ENCODE measurements at places on chromosomes 5 and 9.

DNA sequence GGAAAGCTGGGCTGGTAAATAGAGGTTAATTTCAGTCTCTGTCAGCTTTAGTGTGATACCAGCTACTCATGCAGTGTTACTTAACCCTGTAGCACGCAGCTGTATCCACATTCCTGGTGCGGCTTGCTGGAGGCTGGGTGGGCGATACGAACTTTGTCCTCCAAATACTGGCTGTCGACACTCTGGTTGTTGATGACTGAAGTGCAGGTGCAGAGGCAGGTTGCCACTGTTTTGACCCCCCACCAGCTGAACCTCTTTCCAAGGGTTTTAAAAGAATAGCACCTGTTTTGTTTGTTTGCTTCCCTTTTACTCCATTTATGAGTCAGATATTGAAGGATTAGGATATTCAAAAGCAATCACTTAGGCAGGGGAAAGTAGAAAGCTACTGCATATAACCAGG lies 4.4 kb upstream of the RABGAP1 start:
- no peak for DNase-seq

DNA sequence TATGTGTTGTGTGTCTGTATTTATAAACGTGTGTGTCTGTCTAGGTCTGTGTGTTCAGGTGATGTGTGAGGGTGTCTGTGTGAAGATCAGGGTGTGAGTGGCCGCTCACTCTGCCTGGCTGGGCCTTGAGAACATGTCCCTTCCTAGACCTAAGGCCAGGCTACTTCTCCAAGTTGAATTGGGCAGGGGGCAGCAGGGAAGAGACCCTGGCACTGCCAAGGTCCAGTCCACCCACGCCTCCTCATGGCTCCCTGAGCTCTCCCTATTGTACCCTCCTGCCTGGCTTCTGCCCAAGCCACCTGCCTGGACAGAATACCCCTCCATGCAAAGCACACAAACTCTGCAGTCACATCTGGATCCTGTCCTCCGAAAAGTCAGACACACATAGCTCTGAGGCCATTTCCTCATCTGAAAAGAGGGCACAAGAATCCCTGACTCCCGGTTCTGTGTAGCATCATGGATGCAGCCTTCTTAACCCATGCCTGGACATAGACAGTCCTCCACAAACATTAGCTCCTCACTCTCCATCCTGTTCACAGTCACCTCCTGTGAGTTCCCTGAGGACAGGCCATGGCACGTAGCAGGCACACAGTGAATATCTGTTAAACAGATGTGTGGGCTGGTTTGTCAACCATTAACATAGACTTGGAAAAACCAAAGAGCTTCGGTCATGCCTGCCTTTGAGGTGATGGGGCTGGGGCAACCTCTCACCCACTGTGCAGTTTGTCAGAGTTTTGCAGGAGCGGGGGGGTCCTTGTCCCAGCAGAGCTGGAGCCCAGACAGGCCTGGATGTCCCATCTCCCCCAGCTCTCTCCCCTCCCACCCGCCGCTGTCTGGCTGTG lies 167.8 kb upstream of the MVB12B start:
- no peak for DNase-seq

- DNase-seq = no peak
These were observed 2.8 kb downstream of the TXNDC8 start for GRCh38 chr9:110334871-110335270.

DNA sequence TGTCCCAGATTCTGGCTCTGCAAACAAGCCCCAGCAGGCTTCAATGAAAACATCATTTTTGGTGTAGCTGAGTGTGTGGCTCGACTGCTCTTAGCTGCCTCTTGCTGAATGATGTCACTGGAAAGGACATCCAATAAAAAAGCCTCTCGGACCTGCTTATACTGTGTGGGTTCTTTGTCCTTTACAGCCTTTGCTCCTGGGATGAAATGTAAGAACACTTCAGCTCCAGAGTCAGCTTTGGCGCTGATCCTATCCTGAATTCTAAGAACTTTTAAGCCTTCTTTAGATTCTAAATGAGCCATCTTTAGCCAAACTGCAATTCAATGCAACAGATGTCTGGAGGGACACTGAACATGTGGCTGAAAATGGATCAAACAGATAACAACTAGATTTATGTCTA lies 404.6 kb upstream of the C9orf72 start:
- DNase-seq = no peak

GRCh38 chr9:134410071-134410834 lies 84.0 kb downstream of the RXRA start:
- DNase-seq = no peak

DNA sequence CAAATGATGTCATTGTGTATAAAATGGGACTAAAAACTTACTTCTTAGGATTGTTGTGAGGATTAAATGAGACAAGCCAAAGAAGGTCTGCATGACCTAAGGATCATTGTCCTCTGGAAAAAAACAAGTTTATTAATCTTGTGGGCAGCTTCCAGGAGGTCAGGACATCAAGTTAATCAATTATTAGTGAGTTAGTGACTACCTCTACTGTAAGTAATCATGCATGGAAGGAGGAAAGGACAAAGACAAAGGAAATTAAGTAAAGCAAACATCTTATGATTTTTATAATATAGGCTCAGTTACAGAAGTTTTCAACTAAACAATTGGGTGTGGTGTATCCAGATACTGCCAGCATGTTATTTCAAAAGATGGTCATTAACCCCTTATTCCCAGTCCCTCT lies 129.3 kb upstream of the TUT7 start:
- DNase-seq = no peak

DNA sequence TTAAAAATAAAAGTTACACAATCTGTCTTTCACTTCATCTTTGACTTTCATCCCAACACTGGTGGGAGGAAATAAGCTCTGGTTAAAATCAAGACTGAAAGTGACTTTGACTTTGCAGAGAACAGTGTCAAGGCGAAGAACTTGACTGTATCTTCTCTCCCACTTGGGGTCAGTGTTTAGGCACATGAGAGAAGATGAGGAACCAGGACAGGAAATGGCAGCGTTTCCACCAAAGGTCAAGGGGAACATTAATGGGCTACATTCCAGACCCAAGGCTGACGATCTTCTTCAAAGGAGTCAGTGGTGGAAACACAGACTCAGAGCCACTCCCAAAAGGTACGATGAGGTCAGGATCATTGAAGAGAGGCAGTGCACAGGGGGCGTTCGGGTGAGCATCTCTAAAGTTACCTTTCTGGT lies 409.5 kb downstream of the ARHGEF28 start:
- no peak for DNase-seq

DNA sequence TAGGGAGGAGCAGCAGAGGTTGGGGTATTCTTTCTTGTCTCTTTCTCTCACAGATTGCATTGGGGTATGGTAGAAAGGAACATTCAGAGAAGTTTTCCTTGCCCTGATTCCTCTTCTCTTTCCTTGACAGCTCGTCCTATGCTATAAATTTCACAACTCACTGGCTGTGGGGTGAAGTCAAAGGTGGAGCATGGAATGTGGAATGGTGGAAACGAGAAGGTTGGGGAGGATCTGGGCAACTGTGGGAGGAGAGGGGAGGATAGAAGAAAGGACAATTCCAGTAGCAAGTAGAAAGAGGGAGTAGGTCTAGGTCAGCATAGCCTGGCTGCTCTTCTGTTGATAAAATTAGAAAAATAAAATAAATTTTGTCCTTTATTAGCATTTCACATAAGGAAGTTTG lies 39.0 kb upstream of the POC5 start:
- DNase-seq = no peak

DNA sequence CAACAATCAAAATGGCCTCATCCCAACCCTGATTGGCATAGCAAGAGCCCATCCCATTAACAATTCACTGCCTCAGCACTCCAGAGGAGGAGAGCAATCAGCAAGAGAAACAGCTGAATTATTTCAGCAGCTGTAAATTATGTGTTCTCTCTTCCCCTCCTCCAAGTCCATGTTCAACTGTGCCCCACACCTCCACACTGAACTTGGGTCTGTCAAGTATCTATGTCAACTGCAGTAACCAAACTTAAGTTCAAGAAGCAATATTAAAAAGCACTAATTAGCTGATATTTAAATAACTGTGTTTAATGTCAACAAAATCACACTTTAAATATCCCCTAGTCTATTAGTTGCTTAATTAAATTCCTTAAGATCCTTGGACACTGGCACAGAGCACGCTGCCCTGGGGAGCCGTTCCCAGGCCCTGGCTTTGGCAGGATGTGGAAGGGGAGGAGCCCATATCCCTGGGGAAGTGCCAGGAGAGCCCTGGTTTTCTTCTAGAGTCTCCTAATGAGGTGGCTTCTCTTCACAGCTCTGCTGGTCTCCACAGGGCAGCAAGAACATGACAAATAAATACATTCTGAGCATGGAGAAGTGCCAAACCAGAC lies 50.6 kb downstream of the SIL1 start:
- no peak for DNase-seq

- no peak for DNase-seq
These were observed 112.7 kb downstream of the OSTF1 start for GRCh38 chr9:75200892-75201470.

DNA sequence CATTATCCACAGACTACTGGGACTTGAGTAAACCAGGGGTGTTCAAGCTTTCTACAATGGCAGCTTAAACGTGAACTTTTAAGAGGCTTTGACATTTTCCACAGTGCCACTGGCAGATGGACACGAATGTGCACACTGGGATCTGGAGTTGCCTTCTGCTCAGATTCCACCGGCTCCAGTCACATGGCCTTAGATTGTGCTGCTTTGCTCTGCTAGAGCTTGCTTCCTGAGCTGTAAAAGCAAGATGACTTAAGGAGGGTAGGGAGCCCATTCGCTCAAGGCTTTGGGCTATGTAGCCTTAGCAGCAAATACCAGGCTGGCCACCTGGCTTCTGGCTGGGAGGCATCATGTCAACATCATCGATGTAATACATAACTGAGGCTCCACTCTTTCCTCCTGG lies 436.9 kb downstream of the MED10 start:
- DNase-seq = no peak

DNA sequence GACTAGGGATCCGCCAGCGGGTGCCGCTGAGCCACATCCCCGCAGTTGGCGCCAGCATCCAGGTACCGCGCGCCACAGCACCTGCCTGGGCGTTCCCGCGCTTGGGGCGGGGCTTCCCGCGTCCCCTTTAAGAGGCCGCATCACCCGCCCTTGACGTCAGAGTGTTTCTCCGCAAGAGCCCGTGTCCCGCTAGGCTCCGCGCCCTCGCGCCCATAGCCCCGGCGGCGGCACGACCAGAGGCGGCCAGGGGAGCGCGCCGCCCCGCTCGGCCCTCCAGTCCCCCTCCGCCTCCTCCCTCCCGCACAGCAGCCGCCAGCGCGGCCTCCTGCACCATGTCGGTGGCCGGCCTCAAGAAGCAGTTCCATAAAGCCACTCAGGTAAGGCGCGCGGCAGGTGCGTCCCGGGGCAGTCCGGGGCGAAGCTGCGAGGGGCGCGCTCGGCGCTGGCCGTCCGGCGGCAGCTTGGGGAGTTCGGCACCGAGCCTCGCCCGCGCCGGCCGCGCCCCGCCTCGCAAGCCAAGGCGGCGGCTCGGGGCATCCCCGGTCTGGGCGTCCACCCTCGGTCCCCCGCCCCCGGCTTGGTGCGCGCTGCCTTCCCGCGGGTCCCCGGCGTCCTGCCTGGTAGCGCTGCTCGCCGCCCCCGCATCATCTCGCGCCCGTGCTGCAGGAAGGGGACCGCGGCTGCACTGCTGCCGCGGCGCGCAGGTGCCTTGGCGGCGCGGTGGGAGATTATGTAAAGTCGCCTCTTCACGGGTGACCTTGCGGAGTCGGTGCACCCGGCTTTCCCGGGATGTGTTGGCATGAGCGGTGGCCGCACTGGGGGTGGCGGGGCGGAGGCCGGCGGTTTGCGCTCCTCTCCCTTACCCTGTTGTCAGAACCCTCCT lies at the start of gene SH3GL2:
Gene SH3GL2 (plus strand): TSS at position 156 of the 883 bp plus-strand sequence.
- DNase-seq = no peak

DNA sequence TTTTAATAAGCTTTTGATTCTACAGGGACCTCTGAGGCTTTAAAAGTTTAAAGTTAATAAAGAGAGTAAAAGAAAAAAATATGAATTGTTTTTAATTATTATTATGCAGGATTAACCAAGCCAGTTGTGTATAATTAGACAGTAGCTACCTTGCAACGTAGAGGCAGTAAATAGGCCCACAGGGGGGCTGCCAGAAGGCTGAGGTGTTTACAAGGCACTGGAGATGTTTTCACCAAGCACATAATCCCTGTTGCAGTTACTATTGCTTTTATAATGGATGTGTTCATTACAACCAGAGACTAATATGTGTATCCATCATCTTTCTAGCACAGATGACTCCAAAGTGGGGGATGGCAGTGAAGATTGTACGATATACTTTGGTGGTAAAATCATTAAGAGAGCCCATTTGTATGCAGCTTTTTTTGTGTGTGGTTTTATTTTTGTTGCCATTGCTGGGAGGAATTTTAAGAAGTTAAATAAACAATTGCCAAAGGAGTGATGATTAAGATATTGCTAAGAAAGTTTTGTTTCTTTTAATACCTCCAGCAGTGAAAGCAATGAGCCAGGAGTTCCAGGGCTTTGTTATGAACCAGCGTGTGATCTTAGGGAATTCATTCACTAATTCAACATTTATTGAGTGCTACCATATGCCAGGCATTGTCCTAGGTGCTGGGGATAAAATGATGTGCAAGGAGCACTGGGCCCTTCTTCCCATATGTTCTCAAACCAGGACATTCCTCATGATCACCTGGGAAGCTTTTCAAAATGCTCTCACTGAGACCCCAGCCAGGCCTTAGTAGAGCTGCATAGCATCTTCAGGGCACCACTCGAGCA lies 138.7 kb upstream of the EFNA5 start:
- no peak for DNase-seq

DNA sequence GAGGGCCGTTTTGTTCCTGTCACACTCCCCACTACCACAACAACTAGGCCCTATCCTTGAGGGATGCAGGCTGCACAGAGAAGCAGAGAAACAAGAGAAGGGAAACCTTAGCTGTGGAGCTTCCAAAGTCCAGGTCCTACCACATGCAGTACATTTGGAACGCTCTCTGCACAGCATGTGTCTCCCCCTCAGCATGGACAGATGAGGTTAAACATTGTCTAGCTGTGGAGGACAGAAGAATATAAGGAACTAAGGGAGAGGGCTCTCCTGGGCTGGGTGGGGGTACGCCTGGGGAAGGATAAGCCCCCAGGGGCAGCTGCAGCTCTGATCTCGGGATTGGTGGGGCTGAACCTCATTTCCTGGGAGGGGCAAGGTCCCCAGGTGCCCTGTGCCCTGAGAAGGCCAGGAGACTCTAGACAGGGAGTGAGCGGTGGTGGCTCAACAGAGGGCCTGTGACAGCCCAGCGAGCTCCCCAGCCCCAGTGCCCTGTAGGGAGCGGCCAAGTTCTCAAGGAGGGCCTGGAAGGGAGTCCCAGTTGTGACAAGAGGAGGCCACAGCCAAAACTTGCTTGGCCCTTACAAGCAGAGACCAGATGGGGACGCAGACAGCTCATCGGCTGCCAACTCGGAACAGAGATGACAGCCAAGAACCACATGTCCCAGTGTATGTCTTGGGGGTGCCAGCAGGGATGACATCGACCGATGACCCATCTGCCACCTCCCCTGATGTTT lies 30.1 kb downstream of the TSPAN17 start:
- no peak for DNase-seq
